ENCODE measurements at places on chromosomes 12 and 14. TPM values are rescaled to one million over a fixed set of nuclear protein-coding genes. Genes with fewer than 3 reads are reported as not detected.

Gene CD163
- total RNA-seq = not detected

Gene ASIC1
- 3.7 TPM for total RNA-seq

Gene PMCH
- total RNA-seq = 0.22 TPM

Gene DIO2
- 14.7 TPM for total RNA-seq

Gene ITGB7
- total RNA-seq = 1.3 TPM
